ENCODE measurements at places on chromosomes 1 and 21.
A peak's percentile ranks its signal among the peaks of the same experiment; 100 is the strongest.

DNA sequence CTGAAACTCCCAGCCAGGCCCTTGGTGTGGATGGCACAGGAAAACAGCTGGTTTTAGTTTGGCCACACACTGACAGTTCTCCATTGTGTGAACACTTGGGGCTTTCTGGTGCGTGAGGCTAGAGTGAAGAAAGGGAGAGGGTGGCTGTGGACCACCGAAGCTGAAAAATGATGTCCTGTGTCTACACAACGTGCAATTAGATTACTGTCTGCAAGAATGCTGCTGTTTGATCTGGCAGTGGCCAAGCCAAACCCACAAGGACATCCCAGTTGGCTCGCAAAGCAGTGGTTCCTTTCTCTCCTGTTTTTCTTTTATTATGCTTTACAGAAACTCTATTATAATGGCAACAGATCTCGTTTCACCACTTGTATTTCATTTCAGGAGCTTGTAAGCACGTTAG, 58.9 kb downstream of the ERG start:
- no peak for DNase-seq

DNA sequence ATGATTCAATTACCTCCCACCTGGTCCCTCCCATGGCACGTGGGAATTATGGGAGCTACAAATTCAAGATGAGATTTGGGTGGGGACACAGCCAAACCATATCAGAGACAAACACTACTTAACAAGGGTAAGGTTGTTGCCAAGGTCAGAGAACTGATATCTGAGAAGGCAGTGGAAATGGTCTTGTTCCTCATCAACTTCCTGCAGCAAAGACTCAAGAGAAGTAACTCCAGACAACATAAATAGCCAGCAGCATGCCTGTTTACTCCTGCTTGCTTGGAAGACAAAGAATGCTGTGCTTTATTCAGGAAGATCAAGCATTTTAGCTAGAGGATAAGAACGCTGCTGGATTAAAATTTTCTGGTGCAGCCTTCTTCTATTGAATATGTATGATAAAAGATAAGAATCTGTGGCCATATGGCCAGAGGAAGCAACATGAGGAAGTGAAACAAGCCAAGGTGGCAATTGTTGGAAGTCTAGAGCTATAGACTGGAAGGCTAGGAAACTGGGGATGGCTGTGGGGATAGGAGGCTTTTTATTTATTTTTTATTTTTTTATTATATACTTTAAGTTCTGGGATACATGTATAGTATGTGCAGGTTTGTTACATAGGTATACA, 36.4 kb downstream of the DDAH1 start:
- no peak for DNase-seq

- DNase-seq = peak; percentile 41
These were observed 101.5 kb upstream of the TLR5 start for GRCh38 chr1:223244366-223245103.

DNA sequence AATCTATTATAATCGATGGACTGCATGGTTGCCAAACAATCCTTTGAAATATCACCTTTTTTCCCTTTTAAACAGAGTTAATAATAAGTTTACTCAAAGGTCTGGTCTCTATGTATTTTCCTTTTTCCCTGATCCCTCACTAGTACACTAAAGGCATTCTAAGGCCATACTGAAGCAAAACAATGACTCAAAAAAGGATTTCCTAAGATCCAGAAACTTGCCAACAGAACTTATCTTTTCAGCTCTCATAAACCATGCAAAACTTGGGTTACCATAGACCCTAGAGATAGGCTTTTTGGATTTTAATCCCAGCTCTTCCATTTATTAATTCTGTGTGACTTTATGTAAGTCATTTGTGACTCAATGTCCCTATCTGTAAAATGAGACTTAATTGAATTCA, 77.1 kb downstream of the IFI44 start:
- no peak for DNase-seq

DNA sequence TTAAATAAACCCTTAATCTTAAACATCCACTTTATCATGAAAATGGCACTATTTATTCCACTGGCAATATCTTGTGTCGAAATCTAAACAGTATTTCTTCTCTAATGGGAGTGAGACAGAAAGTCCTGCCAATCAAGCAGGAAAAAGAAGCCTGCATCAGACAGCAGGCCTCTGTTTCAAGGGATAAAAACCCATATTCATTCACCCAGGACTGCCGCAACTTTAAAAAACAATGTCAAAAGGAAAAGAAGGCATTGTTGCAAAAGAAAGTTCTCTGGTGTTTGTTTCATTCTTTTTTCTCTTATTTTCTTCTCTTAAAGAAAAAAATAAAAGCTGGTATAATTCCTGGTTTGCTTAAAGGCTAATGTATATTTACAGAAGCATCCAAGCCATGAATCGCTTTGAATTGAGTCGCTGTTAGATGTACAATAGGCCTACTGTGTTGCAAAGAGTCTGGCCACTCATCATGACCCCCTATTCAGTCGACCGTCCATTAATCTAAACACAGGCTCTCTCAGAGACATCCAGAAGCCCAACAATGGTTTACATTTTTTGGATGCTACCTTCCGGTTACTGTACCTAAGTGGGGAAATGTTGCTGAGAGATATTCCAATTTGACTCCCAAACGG, 48.7 kb upstream of the ZC3H11B start:
- no peak for DNase-seq

DNA sequence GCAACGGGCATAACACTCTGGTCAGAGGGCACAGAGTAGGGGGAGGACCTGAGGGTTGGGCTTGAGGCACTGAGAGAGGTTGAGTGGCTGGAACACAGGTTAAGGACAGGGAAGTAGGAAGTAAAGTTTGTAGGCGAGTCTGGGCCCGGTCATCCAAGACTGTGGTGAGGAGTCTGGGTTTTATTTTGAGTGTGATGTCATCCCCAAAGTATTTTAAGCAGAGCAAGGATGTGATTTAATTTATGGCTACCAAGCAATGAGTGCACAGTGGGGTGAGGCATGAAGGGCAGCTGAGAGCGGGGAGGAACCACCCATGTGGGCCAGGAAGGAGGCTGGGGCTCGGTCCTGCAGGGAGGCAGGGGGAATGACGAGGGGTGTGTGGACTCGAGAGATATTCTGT, 11.2 kb upstream of the VWA5B1 start:
- DNase-seq = peak; percentile 78

DNA sequence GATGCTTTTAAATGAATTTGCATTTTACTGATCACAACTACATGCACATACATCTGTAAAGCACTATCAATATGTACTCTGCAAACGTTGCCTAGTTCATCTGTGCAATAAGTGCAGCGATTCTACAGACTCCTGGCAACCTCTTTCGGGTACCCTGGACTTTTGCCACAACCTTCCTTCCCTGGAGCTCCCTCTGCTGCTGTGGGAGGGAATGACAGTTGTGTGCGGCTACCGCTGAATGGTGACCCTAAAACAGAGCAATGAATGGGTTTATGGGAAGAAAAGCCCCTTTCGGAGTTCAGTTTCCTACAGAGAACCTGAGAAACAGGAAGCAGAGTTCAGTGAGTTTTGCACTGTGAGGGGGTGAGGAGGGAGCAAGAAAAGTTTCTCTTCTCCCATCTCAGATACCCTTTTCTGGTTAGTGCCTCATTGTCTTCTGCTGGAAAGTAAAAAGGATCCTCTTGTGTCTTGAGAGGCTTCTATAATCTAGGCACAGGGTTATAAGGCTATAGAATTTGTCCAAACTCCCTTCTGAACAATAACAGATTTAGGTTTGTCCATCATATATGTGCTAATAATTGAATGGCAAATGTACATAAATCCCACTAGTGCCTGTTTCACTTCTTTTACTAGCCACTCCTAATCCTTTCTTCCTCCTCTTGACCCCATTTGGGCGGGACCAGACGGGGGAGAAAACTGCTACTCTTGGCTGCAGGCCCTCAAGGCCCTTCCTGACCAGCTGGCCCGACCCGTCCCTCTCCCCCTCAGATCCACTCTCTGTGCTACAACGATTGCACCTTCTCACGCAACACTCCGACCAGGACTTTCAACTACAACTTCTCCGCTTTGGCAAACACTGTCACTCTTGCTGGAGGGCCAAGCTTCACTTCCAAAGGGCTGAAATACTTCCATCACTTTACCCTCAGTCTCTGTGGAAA, 19.8 kb upstream of the SARS1 start:
- no peak for DNase-seq

- no peak for DNase-seq
These were observed 87.8 kb downstream of the TRIM11 start for GRCh38 chr1:228318823-228319241.

DNA sequence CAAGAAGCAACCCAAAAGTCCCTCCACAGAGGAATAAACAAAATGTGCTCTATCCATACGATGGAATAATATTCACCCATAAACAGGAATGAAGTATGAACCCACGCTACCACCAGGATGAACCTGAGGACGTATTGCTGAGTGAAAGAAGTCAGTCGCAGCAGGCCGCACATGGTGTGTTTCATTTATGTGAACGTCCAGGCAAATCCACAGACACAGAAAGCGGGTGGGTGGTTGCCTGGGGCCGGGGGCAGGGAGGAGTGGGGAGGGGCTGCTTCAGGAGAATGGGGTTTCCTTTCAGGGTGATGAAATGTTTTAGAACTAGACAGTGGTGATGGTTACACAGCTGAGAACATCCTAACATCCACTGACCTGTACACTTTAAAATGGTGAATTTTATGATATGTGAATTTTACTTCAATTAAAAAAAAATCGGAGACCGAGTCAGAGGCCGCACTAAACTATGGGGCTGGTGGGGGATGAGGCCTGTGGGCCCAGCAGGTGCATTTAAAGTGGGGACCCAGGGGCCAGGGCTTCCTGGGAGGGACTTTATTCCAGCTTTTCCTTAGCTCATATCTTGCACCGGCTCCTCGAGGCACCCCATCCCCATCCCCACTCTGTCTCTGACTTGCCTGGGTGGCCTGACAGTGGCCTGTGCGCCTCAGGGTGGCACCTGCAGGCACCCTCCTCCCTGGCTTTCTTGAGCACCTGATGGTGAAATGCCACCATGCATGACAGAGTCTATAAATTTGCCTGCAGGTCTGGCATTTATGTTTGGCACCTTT, 392.6 kb upstream of the VAMP3 start:
- DNase-seq = no peak

DNA sequence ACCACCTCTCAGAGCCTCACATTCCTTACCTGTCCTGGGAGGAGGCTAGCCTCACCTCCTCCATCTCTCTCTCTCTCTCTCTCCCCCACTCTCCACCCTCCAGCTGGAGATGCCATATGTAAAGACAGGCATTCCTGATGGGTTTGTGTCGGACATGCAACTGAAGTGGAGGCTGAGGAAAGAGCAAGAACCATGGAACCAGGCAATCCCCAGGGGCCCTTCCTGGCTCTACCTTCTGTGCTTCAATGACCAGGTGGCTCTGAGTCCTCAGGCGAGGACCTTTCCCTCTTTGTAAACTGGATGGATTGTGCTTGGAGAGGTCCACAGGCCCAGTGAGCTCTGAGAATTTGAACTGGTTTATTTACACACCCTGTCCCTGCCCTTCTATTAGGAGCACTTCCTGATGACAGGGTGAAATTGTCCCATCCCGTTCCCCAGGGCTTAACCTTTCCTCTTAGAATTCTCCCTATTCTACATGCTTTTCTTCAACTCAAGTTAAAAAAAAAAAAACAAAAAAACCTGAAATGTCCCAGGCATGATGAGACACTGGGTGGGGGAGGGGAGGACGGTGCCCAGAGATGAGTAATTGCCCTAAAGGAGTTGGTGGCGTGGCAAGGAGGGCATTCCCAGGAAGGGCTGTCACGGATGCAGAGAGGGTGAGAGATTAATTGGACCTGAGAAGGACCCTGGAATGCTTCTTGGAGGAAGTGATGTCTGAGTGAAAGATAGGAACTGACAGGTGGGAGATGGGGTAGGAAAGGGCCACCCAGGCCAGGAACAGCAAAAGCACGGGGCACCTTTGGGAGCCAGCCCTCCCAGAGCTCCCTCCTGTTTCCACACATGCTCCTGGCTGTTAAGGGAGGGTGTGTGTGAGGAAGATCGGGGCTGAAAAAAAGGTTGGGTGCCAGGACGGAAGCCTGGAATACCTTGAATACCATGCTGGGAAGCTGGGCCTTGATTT, 50.2 kb upstream of the WASF2 start:
- DNase-seq = peak; percentile 96

- DNase-seq = no peak
These were observed 81.8 kb downstream of the KIF1B start for GRCh38 chr1:10292188-10292587.

GRCh38 chr21:38170283-38170682, 86.5 kb upstream of the KCNJ15 start:
- peak; percentile 43 for DNase-seq

DNA sequence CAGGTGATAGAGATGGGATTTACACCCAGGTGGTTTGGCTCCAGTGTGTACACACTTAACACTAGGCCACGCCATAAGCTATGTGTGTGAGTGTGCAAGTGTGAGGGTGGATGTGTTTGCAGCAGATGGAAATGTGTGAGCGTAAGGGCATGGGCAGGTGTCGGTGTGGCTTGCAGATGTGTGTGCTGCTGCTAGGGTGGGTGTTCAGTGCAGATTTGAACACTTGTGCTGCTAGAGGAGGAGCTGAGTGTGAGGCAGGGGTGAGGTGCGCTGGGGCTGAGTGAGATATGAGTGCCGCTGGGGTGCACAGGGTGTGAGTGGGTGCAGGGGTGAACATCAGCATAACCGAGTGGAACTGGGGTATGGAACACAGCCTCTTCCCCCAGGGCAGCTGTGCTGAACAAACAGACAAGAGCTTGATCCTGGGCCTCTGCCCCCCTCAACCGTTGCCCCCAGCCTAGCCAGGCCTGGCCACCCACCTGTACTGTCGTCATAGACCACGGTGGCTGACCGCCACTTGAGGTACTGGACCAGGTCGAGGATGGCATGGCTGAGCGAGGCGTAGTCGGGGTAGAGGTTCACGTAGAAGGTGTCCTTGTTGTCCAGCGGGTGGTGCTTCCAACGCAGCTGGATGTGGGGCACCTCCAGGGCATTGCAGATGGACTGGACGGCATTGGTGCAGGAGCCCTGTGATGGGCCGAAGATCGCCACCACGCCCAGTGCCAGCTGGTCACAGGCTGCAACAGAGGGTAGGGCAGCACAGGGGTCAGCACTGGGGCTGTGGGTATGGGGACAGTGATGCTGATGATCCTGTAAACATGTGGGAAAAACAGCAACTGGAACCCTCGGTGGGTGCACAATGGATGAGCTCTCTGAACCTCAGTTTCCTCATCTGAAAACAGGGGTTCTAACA, 153.9 kb downstream of the GRIK3 start:
- no peak for DNase-seq

DNA sequence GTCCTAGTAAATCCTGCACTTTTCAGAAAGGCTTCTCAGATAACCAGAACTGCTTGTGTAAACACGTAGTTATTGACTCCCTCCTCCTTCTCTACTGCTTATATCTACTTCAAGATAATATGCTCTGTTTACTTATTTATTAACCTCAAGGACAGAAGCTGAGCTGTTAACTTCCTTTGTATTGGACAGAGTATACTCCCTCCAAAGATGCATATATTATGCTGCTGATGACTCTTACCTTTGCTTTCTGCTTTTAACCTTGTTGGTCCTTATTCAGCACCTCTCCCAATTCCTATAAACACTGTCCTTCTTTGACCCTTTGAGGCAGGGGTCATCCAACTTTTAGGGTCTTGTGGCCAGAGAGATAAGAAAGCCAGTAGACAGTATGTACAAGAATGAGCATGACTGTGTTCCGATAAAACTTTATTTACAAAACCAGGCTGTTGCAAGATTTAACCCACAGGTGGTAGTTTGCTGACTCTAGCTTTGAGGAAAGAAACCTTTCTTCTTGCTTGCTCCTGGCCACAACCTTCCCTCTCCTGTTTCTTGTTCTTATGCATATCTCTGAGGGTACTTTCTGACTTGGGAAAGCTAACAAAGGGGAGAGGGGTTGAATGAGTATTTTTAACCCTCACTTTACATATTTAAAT, 4.9 kb downstream of the TPM3 start:
- no peak for DNase-seq
